ENCODE measurements at places on chromosomes 7 and 10.

GRCh38 chr7:151206914-151207313, 3.4 kb downstream of the H2BK1 start:
- no peak for DNase-seq

- DNase-seq, result no peak
These were observed 201.0 kb upstream of the PTN start for GRCh38 chr7:137544453-137545058.

GRCh38 chr10:78390051-78390450, 356.4 kb downstream of the RPS24 start:
- DNase-seq, result no peak

- no peak for DNase-seq
These were observed 34.5 kb downstream of the CREB3L2 start for GRCh38 chr7:137967143-137968018.

DNA sequence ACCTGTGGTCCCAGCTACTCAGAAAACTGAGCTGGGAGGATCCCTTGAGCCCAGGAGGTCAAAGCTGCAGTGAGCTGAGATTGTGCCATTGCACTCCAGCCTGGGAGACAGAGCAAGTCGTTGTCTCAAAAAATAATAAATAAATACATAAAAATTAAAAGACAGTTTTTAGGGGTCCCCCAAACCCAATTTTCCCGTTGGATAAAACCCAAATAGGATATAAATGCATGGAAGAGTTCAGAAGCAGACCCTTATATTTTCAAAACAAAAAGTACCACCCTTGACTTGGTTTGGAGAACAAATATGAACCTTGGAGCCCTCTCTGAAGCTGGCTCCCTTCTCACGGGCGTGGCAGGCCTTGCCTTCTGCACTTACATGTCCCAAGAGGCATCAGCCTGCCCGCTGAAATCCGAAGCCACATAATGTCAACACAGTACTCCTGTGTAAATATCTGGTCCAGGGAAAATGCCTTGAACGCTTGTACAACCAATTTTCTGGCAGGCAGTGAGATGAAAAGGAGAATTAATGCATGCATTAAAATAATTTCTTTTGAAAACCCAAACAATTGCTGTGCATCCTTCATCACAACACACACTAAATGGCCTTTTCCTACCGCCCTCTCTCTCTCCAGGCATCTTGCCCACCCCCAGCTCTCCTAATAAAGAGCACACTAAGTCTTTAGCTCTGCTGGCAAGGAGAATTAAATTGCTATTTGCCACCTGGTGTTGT, 46.4 kb upstream of the PARD3 start:
- DNase-seq, result no peak

DNA sequence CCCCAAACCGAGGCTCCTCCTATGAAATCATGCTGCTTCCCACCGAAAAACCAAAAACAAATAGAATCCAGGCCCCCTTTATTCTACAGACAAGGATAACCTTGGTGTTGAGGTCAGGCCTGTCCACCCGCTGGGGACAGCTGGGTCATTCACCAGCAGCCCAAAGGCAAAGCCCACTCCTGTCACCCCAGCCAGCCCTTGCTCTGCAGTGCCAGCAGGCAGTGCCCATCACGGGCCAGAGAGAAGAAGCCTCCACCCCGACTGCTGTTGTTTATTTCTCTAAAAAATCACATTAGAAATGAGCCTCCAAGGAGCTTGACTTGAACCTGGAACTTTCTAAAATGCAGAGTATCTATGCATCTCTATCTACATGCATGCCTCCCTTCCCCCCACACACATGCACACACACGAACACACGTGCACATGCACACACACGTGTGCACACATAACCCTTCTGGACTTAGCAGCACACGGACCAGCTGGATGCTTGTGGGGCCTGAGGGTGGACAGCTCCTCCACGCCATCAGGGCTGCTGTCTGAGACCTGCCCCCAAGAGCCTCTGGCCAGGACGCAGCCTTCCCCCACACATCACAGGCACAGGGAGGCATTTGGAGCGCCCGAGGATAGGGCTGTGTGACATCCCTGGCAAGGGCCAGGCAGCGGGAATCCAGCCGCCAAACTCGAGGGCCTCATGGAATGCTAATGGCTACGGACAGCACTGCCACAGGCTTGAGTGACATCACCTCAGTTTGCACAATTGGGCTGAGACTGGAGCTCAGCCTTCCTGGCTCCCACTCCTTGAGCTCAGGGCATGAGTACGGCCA, 22.8 kb downstream of the PRKAG2 start:
- no peak for DNase-seq

GRCh38 chr10:75400163-75400770, 1.3 kb downstream of the ZNF503 start:
- no peak for DNase-seq

DNA sequence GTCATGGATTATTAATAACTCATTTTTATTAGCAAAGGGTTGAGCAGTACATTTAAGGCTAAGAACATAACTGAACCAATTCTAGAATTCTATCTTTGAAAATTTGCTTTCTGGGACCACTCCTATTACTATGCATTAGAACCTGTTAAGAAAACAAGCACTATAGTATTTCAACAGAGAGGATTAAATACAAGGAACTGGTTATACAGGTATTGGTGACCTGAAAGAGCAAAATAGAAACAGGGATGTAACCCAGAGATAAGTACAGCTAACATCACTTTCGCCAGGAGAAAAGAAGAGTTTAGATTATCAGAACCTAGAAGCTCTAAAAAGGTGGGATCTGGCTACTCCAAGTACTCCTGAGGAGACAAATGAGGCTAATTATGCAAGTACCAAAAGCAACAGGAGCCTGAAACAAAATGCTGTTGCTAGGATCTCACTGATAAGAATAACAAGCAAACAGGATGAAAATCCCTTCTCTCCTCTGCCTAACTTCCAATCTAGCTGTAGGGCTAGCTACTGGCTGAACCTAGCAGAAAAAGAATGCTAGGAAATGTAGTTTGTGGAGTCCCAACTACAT, 32.1 kb upstream of the ELAPOR2 start:
- DNase-seq, result no peak

- DNase-seq, result no peak
These were observed 108.2 kb downstream of the LHPP start for GRCh38 chr10:124569623-124570470.

- DNase-seq, result no peak
These were observed 546.2 kb downstream of the SORCS3 start for GRCh38 chr10:105187243-105187642.

DNA sequence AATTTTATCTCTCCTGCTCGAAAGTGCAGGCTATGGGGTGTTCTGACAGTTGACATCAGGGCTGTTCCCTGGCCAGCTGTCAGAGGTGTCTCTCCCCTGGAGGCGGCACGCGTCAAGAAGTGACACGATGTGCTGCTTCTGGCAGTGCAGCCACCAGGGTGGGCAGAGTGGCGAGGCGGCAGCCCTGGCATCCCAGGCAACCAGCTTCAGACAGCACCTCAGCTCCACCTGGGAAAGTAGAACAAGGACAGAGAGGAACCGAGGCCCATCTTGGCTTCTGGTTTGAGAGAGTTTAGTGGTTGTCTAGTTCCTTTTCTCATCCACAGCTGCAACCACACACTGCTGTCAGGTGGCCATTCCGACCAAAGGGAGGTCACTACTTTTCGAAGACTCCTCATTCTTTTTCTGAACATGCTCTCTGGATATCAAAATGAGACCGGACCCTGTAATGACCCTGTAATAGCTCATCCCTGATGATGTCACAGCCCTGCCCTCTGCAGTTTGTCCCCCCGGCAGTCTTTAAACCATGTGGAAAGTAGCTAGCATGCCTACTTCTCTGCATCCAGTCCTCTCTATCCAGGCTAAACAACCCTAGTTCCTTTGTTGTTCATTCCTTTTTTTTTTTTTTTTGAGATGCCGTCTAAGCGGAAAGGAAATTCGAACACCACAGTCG, 381.0 kb upstream of the NRP1 start:
- DNase-seq, result no peak

GRCh38 chr7:77710861-77711260, 14.6 kb downstream of the RSBN1L start:
- DNase-seq, result no peak

DNA sequence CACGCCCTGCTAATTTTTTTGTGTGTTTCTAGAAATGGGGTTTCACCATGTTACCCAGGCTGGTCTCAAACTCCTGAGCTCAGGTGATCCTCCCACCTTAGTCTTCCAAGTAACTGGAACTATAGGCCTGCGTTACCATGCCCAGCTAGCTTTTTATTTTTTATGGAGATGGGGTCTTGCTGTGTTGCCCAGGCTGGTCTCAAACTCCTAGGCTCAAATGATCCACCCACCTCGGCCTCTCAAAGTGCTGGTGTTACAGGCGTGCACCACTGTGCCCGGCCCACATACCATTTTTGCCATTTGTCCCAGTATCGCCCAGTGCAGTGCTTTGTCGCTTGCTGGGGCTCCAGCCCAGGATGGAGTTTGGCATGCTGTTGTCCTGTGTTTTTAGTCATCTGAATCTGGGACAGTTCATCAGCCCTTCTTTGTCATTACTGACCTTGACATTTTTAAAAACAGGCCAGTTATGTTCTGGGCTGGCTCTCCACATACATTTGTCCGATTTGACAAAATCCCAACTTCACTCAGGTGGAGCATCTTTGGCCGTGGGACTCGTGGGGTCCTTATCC, 16.7 kb downstream of the FOXK1 start:
- no peak for DNase-seq

DNA sequence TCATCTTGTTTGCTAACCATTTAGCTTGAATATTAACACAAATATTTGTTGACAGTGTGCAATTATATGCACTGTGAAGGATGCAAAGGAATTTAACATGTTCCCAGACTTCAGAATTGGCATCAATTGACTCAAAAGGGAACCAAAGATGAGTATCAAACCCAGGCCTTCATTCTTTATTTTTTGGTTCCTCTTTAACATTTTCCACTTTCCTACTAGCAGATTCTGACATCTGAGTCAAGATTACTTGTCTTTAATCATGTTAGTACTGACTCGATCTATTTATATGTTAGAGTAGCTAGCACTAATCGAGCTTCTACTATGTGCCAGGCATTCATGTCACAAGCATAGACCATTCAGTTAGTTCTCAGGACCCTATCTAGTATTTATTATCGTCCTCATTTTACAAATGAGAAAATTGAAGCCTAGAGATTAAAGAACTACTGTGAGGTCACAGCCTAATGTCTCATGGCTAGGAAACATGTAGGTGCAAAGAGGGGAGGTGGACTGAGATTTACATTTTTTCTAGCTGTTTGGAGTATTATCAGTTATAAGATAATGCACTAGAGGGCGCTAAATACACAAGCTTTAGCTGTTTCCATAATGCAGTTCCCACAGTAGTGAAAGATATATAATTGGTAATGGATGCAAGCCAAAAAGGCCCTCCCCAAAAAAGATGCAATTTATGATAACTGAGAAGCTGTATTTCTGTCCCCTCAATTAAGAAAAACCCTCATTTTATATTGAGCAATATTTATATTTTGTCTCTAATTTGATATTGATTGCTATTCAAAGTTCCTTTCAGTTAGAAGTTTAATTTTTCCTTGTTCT, 32.9 kb upstream of the KMT2E start:
- DNase-seq, result no peak

DNA sequence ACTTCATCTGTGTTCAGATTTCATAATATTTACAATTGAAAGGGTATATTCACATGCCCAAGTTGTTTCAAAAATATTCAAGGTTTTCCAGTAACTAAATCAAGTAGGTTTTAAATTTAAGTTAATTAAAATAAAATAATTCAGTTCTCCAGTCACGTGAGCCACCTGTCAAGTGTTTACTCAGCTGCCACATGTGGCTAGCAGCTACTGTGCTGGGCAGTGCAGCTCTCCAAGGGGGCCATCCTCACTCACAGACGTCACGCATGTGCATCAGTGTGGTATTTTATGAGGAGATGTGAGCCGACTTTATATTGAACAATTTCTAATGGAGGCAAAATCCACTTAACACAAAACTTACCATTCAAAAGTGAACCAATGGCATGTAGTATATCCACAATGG, 69.7 kb upstream of the CAMK2B start:
- DNase-seq, result no peak

GRCh38 chr7:47149208-47149839, 432.6 kb downstream of the TNS3 start:
- DNase-seq, result no peak

- DNase-seq, result no peak
These were observed 26.4 kb downstream of the PARP12 start for GRCh38 chr7:140036224-140036962.

DNA sequence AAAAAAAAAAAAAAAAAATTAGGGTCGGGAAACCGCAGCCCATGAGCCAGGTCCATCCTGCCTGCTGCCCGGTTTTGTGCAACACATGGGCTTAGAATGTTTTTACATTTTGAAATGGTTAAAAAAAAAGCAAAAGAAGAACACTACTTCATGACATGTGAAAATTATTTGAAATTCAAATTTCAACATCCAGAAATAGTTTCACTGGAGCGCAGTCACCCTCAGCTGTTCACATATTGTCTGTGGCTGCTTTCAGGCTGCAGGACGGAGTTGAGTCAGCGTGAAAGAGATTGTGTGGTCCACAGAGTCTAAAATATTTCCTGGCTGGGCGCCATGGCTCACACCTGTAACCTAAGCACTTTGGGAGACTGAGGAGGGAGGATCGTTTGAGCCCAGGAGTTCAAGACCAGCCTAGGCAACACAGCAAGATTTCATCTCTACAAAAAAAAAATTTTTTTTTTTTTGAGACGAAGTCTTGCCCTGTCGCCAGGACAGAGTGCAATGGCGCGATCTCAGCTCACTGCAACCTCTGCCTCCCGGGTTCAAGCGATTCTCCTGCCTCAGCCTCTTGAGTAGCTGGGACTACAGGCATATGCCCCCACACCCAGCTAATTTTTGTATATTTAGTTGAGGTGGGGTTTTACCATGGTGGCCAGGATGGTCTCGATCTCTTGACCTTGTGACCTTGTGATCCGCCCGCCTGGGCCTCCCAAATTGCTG, 63.9 kb upstream of the ECHDC3 start:
- no peak for DNase-seq

- DNase-seq, result no peak
These were observed 41.0 kb upstream of the ITGA8 start for GRCh38 chr10:15760681-15761080.

- no peak for DNase-seq
These were observed 110.0 kb downstream of the HGF start for GRCh38 chr7:81659697-81660395.

DNA sequence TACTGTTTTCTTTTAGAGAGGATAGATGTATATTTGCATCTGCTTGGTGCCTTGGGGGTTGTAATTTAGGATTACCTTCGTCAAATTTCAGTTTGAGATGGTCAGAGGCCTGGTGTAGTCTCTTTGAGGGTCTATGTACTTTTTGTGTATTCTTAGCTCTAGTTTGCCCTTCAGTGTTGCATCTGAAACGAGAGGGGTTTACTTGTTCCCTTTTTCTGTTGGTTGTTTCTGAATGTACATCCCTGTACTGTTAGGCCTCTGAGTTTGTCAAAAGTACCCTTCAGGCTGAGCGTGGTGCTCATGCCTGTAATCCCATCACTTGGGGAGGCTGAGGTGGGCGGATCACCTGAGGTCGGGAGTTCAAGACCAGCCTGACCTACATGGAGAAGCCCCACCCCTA, 60.0 kb downstream of the MLLT10 start:
- DNase-seq, result no peak

- DNase-seq, result no peak
These were observed 81.6 kb upstream of the C1QL3 start for GRCh38 chr10:16603308-16603707.

GRCh38 chr7:19107356-19108146, 9.9 kb downstream of the TWIST1 start:
- no peak for DNase-seq
